ENCODE measurements at places on chromosomes 12 and 14. TPM values are rescaled to one million over a fixed set of nuclear protein-coding genes. Genes with fewer than 3 reads are reported as not detected.

The FSCB gene
- total RNA-seq, result 0.36 TPM

The TAS2R9 gene
- total RNA-seq, result not detected

The IRF2BPL gene
- 59.6 TPM for total RNA-seq

The REM2 gene
- 0.62 TPM for total RNA-seq

The RNFT2 gene
- 6.6 TPM for total RNA-seq

The MTA1 gene
- total RNA-seq, result 95.2 TPM

The FAR2 gene
- 8.6 TPM for total RNA-seq

The ASPG gene
- 4.6 TPM for total RNA-seq

The PTGDR gene
- 4.2 TPM for total RNA-seq

The RNASE11 gene
- total RNA-seq, result not detected

The CLEC14A gene
- total RNA-seq, result 47.3 TPM

The POTEM gene
- total RNA-seq, result not detected

The HNF1A gene
- total RNA-seq, result not detected

The OASL gene
- total RNA-seq, result 1.3 TPM

The ARHGAP9 gene
- 30.8 TPM for total RNA-seq

The NABP2 gene
- total RNA-seq, result 18.5 TPM

The GUCY2C gene
- total RNA-seq, result not detected

The TGM1 gene
- total RNA-seq, result 13.2 TPM

The IGF1 gene
- total RNA-seq, result 52.1 TPM

The ART4 gene
- 0.80 TPM for total RNA-seq

The DTX1 gene
- total RNA-seq, result 10.1 TPM

The CD163L1 gene
- 12.0 TPM for total RNA-seq

The PZP gene
- 0.80 TPM for total RNA-seq

Data from sciatic nerve (tissue), 2 donors.